ENCODE measurements at places on chromosomes 7 and 10.

- no peak for DNase-seq
These were observed 137.3 kb upstream of the ZMIZ1 start for GRCh38 chr10:78931321-78932053.

DNA sequence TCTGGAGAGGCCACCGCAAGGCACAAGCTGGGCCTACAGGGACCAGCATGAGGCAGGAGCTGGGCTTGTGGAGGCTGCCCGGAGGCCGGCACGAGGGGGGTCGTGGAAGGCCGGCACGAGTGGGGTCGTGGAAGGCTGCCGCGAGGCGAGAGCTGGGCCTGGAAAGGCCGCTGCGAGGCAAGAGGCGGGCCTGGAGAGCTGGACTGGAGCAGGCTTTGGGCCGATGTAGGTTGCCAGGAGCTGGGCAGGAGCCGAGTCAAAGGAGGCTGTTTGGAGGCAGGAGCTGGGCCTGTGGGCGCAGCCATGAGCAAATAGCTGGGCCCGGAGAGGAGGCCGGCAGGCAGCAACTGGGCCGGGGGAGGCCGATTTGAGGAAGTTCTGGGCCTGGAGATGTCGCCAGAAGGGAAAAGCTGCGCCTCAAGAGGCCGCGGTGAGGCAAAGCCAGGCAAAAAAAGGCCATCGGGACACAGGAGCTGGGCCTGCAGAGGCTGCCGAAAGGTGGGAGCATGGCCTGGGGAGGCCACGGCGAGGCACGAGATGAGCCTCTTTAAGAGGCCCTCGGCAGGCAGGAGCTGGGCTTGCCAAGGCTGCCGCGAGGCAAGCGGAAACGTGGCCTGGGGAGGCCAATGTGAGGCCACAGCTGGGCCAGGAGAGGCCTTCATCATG, 26.5 kb downstream of the MDH2 start:
- no peak for DNase-seq

- no peak for DNase-seq
These were observed 45.7 kb downstream of the BPGM start for GRCh38 chr7:134692344-134692705.

DNA sequence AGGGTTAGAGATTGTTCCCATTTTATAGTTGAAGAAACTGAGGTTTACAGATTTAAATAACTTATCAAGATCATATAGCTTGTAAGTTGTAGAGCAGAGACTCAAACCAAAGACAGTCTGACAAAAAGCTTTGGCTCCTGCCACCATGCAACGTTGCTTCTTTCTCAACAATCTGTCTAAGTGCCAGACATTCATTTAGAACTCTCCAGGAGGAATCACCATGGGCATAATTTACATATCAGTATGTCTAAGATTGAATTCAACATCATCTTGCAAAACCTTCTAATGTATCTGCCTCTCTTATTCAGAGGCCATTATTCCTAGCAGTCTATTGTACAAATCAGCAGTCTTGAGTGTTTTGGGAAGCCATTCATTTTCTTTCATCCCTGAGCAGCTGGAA, 163.5 kb upstream of the PLXDC2 start:
- DNase-seq, result no peak

GRCh38 chr10:117860135-117860534, 186.6 kb downstream of the RAB11FIP2 start:
- DNase-seq, result no peak

GRCh38 chr10:13789448-13789829, 202.7 kb downstream of the PRPF18 start:
- DNase-seq, result no peak

DNA sequence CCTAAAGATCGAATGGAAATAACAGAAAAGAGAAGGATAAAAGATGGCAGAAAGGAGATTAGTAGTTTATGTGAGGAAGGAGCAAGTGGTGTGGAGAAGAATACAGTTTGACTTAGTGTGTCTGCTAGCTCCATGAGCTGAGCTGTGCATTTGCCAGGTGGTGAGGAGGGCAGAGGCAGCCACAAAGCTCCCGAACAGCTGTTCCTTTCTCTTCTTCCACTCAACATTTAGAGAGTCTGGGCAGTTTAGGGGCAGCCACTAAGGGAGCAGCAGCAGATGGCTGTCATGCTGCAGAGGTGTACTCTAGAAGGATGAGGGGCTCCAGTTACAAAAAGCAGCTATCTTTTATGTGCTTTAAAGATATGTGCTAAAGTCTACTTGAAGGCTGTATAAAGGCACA, 674.4 kb downstream of the GRM8 start:
- no peak for DNase-seq

DNA sequence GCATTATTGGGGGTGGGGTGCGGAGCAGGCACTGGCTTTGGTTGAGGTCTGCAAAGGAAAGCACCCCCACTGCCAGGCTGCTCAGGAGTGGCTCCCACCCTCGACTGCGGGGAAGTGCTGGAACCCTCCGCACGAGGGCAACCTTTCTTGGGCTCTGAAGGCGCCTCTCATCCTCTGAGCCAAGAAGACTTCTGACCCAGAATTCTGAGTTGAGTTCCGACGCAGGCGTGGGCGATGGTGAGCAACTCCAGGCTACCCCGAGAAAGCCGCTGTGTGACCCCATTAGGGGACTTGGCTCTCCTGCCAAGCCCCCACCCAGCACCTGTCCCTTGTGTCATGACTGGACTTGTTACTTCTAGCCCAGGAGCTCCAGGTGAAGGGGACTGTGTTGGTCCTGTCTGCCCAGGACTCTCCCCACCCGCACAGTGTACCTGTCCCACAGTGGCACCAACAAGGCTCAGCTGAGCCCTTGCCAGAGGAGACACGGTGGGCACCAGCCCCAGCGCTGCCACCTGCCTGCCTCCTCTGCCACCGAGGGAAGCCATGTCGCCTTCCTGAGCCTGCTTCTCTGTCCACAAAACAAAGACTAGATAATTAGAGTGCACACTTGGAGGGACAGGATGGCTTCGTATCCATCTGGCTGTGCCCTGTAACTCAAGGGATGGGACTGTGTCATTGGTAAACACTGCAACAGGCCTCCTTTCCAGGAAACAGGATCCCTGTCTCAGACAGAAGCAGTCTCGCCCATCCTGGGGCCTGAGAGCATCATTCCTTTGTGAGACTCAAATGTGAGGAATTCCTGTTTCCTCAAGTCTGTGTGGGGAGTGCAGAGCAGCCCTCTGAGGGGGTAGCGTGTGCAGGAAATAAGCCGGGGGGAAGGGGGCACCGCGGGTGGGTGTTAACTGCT, 128.8 kb downstream of the LHPP start:
- DNase-seq, result no peak

GRCh38 chr10:44046605-44047004, 338.3 kb downstream of the CXCL12 start:
- DNase-seq, result no peak

GRCh38 chr10:79103585-79103984, 34.8 kb downstream of the ZMIZ1 start:
- no peak for DNase-seq

DNA sequence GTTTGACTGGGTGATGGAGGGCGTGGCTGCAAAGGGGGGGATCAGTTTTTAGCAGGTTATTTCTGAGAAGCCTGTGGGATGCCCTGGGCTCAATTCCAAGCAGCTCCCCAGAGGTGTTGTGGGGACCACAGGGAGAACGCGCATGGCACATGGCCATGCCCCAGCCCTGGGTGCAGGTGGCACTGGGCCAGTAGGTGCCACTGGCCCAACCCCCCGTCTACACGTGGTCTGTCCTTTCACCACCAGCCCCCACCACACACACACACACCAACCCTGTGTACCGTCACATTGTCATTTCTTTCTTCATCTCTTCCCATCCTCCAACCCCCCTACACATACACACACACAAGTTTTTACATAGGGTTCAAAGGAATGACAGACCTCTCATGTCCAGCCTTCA, 115.1 kb upstream of the STK17A start:
- no peak for DNase-seq

DNA sequence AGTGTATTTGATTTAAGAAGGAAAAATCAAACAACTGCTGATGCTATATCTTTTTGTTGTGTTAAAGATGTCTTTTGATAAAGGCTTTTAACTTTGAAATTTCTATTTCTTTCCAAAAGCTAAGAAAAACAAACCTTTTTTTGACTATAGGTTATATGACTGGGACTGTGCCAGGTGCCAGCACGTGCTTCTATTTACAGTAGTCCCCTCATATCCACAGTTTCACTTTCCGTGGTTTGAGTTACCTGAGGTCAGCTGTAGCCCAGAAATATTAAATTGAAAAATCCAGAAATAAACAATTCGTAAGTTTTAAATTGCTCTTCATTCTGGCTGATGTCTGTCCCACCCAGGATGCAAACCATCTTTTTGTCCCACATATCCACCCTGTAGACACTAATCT, 104.3 kb downstream of the BBS9 start:
- DNase-seq, result no peak

DNA sequence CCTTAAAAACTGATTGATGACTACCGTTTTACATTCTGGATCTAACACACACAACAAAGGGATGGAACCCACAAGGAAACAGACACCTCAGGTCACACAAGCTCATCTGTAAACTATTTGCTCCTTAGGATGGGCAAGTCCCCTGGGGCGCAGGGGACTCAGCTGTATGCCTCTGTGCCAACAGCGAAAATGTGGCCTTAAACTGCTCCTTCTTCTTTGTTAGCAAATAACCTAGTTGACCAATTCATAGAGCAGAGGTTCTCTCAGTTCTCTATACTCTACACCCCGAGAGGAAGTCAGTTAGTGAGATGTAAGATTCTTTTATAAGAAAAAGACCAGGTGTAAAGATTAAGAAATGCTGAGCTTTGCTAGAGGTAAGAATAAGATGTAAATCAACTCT, 181.9 kb upstream of the PRSS58 start:
- DNase-seq, result peak; percentile 51

DNA sequence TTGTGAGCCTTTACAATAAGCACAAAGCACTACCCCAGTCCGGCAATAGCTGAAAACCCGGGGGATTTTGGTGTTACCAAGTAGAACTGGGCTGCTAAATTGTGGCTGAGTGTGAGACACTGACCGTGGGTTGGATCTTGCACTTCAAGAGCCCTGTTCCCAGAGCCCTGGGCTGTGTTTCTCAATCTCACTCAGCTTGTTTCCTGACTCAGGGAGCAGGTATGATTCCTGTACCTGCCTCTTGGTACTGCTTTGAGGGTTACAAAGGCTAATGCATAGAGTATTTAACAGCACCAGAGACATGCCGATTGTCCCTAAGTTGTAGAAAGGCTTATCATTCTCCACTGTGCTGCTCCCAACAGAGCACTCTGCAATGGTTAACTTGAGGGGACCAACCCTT, 134.6 kb downstream of the TEX36 start:
- no peak for DNase-seq

DNA sequence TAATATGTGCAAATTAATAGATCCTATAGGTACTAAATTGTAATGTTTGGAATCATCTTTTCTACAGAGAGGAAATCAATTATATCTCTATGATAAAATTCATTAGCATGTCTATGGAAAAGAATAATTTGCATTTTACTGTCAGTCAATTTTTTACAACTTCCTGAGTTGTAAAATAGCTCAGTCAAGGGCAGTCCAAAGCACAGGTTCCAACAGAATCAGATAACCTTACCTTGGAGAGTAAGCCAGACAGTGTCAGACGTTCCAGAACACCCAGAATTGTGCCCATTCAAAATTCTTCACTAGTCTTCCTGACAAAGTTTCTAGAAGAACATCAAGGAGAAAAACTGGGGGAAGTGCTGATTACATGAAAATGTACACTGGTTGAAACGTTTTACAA, 31.1 kb upstream of the IMMP2L start:
- DNase-seq, result no peak

DNA sequence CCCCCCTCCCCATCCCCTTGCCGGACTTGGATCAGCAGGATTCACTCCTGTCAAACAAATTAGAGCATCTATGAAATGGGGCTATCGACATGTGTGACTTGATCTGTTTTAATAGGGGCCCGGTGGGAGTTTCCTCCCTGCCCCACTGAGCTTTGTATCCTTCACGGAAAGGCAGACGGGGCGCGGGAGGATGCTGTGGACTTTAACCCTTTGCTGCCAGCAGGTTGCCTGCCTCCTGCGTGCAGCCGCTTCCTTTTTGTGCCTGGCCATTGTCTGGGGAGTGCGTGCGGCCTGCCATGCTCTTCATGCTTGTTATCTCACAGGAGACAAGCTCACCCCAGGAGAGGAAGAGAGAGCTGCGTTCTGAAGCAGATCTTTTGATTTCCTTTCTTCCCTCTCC, 512.8 kb upstream of the GALNT17 start:
- DNase-seq, result no peak

DNA sequence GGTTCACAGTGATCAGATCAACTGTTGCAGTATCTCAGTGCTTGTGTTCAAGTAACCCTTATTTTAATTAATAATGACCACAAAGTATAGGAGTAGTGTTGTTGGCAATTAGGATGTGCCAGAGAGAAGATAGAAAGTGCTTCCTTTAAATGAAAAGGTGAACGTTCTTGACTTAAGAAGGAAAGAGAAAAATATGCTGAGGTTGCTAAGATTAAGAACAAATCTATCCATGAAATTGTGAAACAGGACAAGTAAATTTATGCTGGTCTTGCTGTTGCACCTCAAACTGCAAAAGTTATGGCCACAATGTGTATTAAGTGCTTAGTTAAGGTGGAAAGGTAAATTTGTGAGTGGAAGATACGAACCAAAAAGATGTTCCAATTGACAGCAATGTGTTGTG, 139.5 kb downstream of the SDK1 start:
- no peak for DNase-seq

- DNase-seq, result no peak
These were observed 547.9 kb downstream of the SUGCT start for GRCh38 chr7:40682696-40683095.
